ENCODE measurements at places on chromosomes 12 and 14.

- DNase-seq = no peak
Measured at GRCh38 chr12:41217727-41218126, 29.6 kb downstream of the PDZRN4 start.

DNA sequence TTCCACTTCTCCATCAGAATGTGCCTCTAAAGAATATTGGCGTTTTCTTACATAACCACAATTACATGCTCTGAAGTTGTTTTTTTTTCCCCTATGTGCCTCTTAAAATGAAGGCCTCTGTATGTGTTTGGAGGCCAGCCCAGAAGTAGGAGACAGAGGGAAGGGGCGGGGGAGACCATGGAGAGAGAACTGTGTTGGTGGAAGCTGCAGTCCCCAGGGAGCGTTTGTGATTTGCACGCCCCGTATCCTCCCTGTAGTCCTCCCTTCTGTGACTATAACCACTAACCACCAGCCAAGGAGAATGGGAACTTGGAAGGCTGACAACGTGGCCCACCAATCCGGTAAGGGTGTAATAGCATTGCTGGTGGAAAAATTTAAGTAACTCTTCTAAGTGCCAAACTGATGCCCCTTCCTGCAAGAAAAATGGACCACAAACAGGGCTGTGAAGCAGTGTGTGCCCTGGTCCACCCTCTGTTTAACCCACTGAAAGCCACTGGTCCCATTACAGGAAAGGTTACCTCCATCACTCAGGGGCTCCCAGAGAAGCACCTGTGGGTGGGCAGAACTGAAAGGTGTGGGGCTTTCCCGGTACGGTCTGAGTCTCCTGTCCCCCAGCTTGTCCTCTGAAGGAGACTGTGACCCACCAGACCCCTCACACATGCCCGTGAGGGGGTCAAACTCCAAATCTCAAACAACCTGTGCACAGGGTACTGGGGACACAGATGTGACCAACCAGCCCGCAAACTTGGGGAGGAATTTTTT is 36.8 kb downstream of the CCDC88C start:
- DNase-seq = no peak

DNA sequence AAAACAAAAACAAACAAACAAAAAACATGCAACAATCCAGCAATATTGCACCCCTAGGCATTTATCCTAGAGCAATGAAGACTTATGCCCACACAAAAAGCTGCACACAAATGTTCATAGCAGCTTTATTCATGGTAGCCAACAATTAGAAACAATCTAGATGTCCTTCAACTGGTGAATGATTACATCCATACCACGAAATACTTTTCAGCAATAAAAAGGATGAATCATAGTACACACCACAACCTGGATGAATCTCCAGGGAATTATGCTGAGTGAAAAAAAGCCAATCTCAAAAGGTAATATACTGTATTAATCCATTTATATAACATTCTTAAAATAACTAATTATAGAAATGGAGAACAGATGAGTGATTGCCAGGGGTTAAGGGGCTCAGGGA is 14.5 kb upstream of the GPR162 start:
- no peak for DNase-seq

DNA sequence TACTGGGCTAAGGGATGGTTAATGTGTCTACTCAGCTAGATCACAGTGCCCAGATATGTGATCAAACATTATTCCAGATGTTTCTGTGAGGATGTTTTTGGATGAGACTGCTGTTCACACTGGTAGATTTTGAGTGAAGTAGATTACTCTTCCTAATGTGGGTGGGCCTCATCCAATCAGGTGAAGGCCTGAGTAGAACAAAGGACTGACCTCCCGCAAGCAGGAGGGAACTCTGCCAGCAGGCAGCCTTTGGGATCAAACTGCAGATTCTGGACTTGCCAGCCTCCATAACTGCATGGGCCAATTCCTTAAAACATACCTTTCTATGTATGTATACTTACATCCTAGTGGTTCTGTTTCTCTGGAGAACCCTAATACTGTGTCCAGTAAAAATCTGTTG is 219.3 kb downstream of the APAF1 start:
- DNase-seq = no peak

- DNase-seq = no peak
Measured at GRCh38 chr12:12108441-12109058, 37.8 kb downstream of the BCL2L14 start.

DNA sequence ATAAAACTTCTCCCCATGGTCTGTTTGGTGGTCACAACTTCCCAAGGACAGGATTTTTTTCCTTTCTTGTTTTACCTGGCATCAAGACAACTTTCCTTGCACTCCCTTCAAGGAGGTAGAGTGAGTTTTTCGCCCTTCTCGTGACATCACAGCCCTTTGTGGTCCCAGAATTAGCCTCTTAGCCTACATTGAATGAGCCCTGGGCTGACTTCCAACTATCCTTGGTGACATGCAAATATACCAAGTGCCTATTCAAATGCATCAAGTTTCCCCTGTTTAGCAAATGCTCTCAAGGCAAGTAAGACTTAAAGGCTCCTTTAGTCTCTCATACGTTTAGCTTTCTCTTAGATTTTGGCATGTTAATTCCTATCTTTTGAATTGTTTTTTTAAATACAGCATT is 36.6 kb downstream of the TC2N start:
- no peak for DNase-seq

GRCh38 chr12:52649066-52649465 is 2.9 kb downstream of the KRT2 start:
- no peak for DNase-seq

DNA sequence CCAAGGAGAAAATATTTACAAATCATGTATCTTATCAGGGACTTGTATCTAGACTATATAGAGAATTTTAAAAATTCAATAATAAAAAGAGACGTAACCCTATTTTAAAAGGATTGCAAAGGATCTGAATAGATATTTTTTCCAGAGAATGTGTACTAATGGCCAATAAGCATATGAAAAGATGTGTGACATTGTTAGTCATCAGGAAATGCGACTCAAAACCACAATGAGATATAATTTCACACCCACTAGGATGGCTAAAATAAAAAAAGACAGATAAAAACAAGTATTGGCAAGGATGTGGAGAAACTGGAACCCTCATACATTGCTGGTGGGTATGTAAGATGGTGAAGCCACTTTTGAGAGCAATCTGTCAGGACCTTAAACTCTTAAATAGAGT is 141.9 kb upstream of the BMP4 start:
- no peak for DNase-seq

GRCh38 chr12:128817111-128818015 is 6.4 kb downstream of the SLC15A4 start:
- no peak for DNase-seq

- DNase-seq = no peak
Measured at GRCh38 chr14:61973981-61974380, 211.8 kb downstream of the SNAPC1 start.

DNA sequence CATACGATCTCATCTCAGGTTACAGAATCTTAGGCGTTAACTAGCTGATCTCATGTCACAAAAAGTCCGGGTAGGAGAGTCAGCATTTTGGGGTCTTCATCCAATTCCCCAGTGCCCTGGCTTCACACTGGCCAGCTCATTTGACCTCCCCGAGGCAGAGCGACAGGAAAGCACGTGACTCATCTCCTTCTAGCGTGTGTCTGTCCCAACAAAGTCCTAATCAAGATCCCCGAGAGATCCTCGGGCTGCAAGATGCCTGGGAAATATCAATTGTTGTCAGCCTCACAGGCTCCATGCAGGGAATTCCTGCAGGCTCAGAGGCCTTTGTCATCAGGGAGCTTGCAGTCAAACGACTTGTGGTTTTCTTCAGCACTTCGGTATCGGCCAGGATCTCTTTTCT is 57.5 kb downstream of the ZNF664 start:
- no peak for DNase-seq

- DNase-seq = no peak
Measured at GRCh38 chr12:103924761-103925641, 5.2 kb upstream of the HSP90B1 start.

DNA sequence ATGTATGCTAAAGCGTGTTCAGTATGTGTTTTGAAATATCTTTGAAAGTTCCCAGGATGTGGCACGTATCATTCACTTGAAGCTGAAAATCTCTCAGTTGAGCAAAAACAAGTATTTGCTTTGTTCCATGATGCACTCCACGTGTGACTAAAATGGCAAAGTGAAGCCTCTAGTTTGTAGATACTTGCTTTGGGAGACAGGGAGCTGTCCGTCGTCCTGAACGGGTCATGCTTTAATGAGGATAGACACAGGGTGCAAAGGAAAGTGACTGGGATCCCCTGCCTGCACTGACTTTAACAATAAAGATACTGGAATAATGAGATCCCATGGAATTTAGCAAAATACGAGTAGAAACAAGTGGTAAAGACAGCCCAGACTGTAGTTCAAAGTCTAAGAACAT is 991.4 kb downstream of the NRXN3 start:
- no peak for DNase-seq

DNA sequence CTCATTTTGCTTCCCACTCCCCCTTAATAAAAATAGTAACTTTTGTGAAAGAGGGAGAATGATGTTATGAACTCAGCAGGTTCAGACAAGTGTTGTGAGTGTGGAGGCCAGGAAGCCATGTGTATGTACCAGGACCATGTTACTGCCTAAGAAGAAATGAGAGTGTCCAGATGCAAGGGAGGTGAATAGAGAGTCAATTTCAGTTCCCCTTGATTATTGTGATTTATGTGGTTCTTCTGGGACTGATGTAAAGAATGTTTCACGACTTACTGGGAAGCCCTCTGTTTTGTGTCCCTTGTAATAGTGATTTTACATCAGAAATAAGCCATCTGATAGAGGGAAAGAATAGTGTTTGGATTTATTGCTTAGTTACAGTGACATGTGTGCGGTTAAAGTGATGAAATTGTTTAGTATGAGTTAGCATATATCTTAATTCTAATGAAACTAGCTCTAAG is 32.5 kb downstream of the FBXO34 start:
- DNase-seq = no peak

DNA sequence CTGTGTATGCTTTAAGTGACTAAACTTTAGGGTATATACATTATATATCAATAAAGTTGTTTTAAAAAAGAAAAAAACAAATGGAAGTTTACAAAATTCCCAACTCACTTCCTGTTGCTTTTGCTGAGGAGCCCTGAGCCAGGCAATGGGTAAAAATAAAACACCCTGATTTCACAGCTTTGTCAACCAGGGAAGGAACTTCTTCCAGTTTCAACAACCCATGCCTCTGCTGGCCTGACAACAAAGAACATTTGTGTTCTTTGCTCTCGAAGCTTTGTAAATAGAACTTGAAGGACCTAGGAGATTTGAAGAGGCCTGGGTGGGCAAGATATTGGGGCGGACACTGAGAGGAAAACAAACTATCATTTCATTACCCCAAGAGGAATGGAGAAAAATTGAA is 141.2 kb upstream of the NOS1 start:
- DNase-seq = no peak

DNA sequence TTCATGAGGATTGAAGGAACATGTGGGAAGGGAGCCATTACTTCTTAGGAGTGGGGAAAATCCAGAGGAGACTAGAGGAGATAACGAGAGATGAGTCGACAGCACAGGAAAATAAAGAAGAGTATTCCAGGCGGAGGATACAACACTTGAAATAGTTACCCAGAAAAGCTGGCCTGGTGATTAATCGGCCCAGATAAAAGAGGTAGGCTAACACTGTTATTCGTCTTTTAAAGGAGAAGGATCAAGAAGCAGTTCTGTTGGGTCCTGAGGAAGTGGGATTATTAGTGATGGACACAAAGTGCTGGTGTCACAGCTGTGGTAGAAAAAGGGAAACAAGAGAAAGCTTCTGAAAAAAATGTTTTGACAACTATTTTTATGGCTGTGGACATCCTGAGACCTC is 425.3 kb downstream of the ZFP36L1 start:
- no peak for DNase-seq

DNA sequence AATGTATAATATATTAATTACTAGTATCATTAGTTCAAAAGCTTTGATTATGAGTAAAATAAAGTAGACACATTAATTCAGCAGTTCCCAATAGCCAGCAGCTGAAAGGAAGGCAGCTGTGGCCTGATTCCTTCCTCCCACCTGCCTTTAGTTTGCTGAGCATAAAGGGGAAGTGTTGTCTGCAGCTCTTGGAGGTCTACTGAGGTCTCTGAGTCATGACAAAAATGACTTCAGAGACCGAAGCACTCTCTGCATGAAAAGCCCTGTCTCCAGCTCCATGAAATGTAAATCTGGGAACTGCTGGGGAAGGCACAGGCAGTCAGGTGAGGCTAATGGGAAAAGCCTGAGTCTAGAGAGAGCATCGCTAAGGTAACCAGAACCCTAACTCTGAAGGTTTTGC is 165.4 kb downstream of the NRXN3 start:
- DNase-seq = no peak

- DNase-seq = no peak
Measured at GRCh38 chr12:115370650-115371049, 686.7 kb upstream of the TBX3 start.

DNA sequence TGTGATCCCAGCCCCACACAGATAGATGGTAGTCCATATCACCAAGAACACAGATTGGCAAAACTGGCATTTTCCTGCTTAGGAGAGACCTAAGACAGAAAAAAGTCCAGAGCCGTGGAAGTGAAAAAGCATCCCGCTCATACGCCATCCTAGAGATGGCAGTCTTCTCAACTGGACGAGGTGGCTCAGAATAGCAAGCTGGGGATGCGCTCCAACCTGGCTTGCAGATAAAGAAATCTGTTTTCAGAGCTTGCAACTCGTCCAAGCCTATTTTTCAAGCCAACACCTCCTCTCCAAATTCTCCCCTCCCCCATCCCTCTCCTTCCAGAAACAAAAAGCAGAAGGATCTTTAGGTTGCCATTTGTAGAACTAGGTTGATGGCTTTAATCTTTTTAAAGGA is 74.3 kb upstream of the OTX2 start:
- no peak for DNase-seq

- DNase-seq = no peak
Measured at GRCh38 chr14:61179796-61180398, 101.2 kb downstream of the TMEM30B start.

GRCh38 chr12:124240493-124240892 is 54.4 kb upstream of the RFLNA start:
- no peak for DNase-seq

GRCh38 chr12:15733136-15733535 is 56.1 kb downstream of the EPS8 start:
- DNase-seq = no peak

GRCh38 chr14:81591266-81591665 is 57.6 kb upstream of the SEL1L start:
- DNase-seq = no peak

DNA sequence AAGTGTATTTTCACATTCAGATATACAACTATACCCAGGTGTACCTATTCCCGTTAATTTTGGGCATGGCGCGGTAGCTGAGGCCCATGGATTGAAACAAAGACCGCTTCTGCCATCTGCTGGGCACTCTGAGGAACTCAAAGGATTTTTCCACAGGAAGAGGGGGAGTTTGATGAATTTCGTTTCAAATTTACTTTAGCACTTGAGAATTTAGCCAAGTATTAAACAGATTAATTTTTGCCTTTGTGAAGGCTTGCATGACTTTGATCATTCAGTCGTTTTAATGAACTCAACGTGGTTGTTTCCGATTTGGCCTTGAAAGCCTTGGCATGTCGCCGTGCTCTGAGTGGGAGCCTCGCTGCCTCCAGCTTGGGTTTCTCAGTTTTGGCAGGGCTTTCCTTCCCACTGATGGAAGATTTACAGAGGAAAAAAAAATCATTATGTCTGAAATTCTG is 153.2 kb upstream of the DDHD1 start:
- DNase-seq = no peak

- DNase-seq = peak; percentile 14
Measured at GRCh38 chr14:76844223-76844622, 18.0 kb downstream of the LRRC74A start.

- DNase-seq = no peak
Measured at GRCh38 chr14:36900846-36901245, 239.2 kb downstream of the PAX9 start.

- no peak for DNase-seq
Measured at GRCh38 chr12:90653040-90653439, 301.9 kb downstream of the CCER1 start.

Data from activated CD8-positive, alpha-beta memory T cell treated with anti-CD3 and anti-CD28 coated beads for 1 hour (primary cell).